ENCODE measurements at places on chromosomes 13 and 19.

GRCh38 chr13:51323824-51324511 is 15.5 kb upstream of the SERPINE3 start:
- no peak for DNase-seq

DNA sequence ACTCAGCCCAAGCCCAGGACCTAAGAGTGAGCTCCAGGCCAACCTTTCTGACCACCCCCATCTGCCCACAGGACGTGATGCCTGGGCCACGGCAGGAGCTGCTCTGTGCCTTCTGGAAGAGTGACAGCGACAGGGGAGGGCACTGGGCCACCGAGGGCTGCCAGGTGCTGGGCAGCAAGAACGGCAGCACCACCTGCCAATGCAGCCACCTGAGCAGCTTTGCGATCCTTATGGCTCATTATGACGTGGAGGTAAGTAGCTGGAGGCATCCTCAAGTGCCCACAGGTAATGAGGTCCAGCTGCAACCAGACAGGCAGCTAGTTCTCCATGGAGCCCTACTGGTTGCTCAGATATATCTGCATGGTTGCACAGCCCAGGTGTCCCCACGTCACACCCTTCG is 14.8 kb downstream of the DDX39A start:
- no peak for DNase-seq

DNA sequence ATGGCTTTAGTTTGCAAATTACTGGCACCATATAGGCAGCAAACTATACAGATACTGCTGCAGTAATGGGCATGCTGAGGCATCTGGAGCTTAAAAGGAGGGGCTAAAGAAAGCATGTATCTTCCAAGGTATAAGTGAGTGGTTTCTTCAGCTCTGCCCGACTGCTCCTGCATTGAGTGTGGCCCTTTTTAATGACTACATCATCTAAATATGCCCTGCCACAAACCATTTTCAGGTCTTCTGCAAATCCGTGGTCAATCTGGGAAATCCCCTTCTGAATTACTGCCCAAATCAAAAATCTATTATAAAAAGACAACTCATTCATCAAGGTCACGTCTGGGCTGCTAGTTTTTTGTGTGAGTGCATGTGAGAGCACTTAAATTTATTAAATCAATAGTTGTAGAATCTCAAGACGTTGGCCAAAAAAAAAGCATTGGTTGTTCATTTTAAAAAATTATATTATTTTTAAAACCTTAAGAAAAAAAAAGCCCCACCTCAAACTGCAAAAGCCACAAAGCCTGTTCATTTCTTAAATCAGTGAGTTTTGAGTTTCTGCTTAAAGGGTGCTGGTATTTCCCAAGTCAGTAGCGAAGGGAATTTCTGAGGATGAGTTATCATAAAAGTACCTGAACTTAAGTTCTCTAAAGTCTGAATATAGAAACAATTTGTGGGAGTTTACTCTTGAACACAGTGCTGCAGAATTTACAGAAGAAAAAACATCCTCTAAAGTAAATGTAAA is 16.3 kb downstream of the LCP1 start:
- DNase-seq: no peak

DNA sequence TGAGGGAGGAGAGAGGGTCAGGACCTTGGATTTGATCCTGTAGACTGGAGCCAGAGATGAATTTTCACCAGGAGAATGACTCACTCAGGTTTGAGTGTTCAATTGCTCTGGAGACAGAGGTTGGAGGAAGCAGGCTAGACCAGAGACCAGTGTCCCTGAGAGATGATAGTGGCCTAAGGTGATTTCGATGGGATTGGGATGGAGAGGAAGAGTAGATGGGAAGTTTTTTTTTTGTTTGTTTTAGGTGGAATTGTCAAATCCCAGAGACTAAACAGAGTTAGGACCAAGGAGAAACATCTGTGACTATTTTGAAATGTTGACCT is 2.3 kb downstream of the CEBPG start:
- DNase-seq: no peak

GRCh38 chr19:1362387-1363257 is 21.1 kb upstream of the NDUFS7 start:
- no peak for DNase-seq

DNA sequence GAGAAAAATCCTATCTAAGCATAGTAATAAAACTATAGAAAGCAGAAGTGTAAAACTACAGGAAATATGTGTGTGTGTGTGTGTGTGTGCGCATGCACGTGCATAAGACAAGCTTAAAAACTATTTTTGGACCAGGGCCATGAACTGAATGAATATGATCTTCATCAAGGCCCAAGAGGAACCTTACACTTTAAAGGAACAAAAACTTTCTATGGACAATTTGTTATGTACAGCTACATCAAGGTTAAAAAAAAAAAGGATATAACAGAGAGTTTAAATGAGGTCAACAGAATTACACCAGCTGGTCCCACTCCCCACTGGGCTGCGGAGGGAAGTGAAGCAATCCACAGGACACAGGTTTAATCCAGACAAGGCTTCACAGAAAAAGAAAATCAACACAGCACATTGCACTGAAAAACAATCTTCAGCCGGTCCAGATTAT is 151.1 kb downstream of the LHFPL6 start:
- peak; percentile 89 for DNase-seq

- no peak for DNase-seq
Measured at GRCh38 chr13:50080203-50080910, 65.1 kb downstream of the KCNRG start.

DNA sequence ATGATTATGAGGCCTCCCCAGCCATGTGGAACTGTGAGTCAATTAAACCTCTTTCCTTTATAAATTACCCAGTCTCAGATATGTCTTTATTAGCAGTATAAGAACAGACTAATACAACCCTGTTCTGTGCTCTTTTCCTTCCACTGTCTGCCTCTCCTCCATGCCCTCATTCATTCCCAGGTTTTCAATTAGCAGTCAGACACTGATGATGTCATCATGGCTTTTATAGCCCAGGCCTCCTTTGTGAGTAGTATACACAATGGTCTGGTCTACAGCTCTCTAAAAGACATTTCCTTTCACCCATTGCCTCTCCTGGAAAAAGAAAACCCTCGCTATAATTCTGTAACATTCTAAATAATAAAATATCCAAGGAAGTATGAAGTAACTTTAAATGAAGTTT is 25.5 kb downstream of the FGF14 start:
- no peak for DNase-seq

Data from smooth muscle cell of the brain vasculature (primary cell).